HAP-1 (cell line): ENCODE measurements at places on chromosomes 16 and 17.

- DNase-seq, result no peak
Measured at GRCh38 chr16:11585460-11586377, 1.0 kb downstream of the LITAF start.

DNA sequence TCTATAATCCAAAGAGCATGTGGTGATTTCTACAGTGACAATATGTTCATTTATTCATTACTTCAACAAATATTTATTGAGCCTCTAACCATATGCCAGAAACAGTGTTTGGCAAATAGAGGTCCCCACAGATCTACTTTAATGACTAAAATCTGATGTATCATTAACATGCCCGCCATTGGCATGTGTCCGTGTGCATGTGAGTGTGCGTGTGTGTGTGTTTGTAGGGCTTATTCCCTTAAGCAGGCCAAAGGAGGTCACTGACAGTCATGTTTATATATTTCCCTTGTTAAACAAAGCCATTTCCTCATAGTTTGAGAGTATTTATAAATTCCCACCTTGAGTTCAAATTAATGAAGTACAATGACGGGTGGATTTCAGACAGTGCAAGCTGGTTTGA, 174.4 kb upstream of the IRX6 start:
- no peak for DNase-seq

- DNase-seq, result no peak
Measured at GRCh38 chr17:47778184-47778635, 43.4 kb downstream of the OSBPL7 start.

GRCh38 chr16:8887431-8887765, 5.2 kb downstream of the LITAFD start:
- no peak for DNase-seq

DNA sequence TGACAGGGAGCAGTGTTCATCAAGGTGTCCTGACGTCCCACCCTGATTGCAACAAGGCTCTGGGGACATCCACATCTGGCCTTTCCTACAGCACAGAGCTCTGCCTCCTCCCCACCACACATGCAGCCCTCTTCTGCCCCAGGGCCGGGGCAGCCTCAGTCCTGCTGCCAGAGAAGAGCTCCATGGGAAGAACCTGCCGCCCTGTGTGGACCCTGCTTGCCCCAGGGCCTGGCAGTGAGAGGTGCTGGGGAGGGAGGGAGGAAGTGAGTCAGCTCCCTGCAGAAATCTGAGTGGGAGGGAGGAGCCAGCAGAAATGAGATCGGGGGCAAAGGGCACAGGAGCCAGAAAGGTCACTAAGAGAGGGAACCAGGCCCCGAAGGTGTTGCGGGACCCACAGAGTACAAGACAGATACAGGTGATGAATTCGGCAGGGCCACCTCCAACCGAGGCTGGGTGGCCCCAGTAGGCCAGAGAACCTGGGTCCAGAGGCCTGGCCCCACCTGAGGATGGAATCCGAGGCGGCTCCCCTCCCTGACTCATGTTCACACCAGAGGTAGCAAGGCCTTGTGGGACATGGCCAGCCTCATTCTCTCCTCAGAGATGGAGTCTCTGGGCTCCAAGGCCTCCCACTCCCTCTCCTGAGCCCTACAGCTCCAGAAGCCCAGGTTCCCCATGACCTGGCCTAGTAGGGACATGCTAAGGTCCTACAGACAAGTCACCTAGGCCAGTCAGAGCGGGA, 24.8 kb downstream of the MYO18A start:
- DNase-seq, result no peak

DNA sequence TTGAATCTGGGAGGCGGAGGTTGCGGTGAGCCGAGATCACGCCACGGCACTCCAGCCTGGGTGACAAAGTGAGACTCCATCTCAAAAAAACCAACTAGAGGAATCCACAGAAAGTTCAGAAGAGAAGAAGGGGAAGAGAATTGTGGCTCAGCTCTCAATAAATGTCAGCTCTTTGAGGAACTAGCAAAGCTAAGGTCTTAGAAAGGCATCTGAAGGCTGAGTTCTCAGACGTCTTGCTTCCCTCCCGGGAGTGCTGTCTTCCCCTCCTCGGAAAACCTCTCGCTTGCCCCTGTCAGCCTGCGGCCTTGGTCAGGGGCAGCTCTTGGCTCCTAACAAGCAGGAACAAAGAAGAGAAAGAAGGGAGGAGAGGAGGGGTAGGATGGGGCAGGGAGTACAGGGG, 5.3 kb downstream of the SHPK start:
- DNase-seq, result no peak

GRCh38 chr17:69637446-69638156, 223.1 kb downstream of the MAP2K6 start:
- DNase-seq, result no peak

DNA sequence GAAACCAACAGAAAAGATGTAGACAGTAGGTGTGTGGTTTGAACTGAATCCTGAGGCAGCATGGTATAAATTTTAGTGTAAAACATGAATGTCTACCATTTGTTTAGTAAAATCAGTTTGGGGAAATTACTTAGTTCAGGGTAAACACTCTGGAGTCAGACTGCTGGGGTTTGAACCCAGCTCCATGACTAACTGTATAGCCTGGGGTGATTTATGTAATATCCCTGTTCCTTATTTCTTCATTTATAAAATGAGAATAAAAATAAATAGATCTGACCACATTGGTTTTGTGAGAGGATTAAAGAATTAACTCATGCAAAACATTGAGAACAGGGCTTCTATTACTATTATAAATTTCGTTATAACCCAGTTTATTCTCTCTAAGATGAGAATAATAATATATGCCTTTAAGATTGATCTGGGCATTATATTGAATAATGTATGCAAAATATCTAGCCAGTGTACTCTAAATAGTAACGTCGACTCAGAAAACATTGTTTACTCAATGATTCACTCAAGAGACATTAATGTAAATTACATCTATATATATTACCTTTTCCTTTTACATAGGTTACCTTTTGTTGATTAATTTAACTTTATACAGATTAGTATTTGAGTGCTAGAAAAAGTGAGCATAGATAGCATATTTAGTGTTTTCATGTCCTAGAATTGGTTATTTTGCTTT, 120.6 kb upstream of the KCNJ16 start:
- DNase-seq, result no peak

- DNase-seq, result no peak
Measured at GRCh38 chr17:36494674-36495073, 8.2 kb downstream of the ZNHIT3 start.

- DNase-seq, result no peak
Measured at GRCh38 chr16:48203974-48204824, 39.9 kb upstream of the LONP2 start.

DNA sequence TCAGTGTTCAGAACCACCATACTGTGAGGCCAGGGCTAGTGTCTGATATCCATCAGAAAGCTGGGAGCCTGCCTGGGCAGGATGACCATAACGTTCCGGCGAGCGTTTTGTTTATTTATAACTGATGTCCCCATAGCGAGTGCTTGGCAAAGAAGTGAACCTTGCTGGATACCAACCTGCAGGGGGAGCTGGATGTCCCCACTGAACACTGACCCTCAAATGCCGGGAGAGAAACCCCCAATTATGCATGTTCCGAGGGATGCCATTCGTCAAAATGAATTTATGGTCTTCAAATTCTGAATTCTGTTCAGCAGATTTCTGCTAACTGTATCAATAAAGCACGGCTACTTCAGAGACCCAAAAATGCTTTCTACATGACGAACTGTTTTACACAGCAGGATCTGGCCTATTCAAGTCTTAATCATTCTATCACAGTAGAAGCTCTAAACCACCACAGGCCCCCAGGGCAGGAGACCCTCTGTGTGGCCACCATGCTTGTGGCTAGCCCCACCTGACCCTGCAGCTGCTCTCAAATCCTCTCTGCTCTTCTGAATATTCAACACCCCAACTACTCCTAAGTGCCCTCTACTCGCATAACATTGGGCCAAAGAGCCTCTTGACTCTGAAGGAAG, 15.2 kb downstream of the MED24 start:
- DNase-seq, result peak; percentile 51

GRCh38 chr17:39744075-39744835, 6.5 kb downstream of the GRB7 start:
- DNase-seq, result no peak

DNA sequence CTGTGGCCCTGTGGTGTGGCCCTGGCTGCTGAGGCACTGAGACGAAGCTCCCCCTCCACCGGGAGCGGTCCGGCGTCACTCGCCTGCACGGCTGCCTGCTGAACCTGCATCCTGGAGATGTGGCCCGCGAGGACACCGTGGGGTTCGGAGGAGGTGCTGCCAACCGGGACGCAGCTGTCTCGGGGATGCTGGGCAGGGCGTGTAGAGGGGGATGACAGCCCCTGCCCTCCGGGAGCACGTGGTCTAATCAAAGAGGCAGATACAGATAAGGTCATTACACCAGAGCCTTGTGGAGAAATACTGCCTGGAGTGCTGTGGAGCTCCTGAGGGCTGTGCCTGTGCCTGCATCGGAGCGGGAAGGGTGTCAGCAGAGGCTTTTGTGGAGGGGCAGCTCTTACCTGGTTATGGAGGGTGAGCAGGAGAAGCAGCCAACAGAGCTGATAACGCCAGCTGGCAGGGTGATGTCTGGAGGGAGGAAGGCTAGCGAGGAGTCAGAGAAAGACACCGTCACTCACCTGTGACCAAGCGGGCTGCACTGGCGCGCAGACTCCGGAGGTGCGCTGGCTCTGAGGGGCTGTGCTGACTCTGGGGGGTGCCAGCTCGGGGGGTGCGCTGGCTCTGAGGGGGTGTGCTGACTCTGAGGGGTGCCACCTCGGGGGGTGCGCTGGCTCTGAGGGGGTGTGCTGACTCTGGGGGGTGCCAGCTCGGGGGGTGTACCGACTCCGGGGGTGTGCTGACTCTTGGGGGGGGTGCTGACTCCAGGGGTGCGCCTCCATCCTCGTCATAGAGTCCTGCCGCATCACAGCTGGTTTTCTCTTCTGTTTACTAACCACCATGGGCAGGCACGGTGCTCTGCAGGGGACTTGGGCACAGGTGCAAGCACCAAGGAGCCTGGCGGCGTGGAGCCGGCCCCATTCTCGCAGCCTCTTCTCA, 104.7 kb upstream of the CHMP6 start:
- no peak for DNase-seq

- DNase-seq, result no peak
Measured at GRCh38 chr17:6452471-6453266, 8.4 kb downstream of the PIMREG start.

DNA sequence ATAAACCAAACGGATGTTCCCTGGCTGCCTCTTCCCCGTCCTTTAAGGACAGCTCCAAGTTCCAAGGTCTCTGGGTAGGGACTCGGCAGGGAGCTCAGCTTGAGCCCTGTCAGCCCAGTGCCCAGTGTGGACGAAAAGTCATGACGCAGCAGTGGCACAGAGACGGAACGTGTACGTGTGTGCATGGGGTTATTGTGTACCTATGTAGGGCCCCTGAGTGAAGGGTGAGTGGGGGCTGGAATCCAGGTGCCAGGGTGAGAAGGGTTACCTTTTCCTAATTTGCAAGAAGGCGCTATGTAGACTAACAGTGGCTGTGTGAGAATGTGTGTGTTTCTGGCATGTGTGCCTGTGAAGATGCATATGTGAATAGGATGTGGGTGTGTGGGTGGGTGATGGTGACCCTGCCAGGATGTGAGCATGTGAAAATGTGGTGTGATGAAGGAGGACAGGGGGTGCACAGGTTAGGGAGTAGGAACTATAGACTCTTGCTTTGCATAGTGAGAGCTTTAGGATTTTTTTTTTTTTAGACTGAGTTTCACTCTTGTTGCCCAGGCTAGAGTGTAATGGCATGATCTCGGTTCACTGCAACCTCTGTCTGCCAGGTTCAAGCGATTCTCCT, 6.0 kb downstream of the SCN4A start:
- no peak for DNase-seq

GRCh38 chr16:55917373-55918160, 42.4 kb upstream of the CES5A start:
- no peak for DNase-seq

- no peak for DNase-seq
Measured at GRCh38 chr16:56817938-56818337, 47.1 kb upstream of the SLC12A3 start.

DNA sequence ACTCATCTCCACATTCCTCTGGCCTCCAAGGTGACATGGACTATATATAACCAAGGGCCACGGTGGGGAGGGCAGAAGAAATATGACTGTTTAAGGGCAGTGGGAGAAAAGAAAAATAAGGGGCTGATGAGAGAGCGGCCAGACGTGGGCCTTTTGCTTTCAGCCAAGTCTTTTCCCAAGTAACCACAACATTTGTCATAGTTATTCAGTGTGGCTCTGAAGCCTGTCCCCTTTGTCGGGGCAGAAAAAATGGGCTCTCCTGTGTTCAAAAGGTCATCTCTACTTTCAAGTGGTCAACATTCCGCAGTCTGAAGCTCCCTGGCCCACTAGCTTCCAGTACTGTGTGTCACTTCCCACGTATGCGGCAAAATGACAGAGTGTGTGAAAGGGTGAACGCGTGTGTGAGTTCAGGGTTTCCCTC, 245.4 kb downstream of the NTN1 start:
- DNase-seq, result no peak

GRCh38 chr17:79818026-79818758, 21.0 kb downstream of the CBX4 start:
- no peak for DNase-seq

GRCh38 chr16:86307514-86307903, 202.8 kb upstream of the FOXF1 start:
- DNase-seq, result no peak

GRCh38 chr17:45096926-45097325, 35.4 kb downstream of the PLCD3 start:
- no peak for DNase-seq

DNA sequence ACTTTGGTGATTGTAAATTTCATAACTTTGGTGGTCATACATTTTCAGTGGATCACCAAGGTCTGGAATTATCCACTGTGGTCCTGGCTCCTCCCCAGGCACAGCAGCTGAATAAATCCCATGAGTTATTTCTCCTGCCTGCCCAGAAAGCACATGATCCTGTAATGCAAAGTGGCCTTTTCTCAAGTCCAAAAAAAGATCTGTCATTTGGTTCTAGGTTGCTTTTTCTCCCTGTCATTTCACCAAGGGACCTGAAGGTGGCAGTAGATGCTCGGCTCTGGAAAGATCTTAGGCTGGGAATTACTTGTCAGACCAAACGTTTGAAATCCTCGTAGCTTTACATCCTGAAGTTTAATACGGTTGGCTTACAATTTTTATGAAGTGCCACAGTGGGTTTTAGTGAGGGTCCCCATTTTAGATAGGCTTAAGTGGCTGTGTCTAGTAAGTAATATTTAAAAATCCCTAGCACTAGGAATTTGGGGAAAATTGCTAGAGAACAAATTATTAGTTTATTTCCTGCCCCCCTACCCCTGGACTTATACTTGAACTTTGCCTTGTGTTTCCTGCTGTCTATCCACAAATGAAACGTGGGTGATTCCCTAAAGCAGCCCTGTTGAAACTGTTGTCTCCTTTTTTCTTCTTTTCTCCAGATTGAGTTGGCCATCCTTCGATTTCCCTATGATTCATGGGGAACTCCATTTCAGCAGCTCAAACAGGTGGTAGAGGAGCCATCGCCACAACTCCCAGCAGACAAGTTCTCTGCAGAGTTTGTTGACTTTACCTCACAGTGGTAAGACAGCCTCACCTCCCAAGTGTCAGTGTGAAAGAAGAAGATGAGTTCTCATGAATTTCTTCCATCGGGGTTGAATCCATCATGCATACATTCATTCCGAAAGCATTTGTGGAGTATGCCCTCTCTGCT, 111.7 kb downstream of the MAP2K6 start:
- peak; percentile 50 for DNase-seq

GRCh38 chr16:79768276-79768970, 167.9 kb upstream of the MAF start:
- DNase-seq, result no peak

GRCh38 chr17:35693662-35694061, 37.8 kb upstream of the RASL10B start:
- DNase-seq, result no peak
